ENCODE measurements at places on chromosomes 5 and 9. TPM values are rescaled to one million over a fixed set of nuclear protein-coding genes. Genes with fewer than 3 reads are reported as not detected.
A peak's percentile ranks its signal among the peaks of the same experiment; 100 is the strongest.

- DNase-seq, result no peak
These were observed 102.1 kb upstream of the RANBP3L start for GRCh38 chr5:36403632-36404311.

DNA sequence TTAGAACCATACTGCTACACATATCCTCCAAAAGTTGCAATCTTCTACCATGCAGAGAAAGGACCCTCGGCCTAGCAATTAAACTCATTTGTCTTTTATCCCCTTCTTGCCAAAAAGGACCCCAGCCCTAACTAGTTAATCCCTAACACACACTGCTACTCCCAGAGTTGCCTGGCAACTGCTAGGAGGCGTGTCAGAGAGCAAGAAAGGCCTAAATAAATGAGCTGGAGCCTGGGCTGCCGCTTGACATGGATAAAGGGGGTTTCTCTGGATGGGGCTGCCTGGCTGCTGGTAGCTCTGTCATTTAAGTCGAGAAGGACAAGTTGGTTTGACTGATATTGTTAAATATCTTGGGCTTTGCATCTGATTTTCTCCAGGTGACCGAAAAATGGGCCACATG, 194.8 kb downstream of the CRB2 start:
- peak; percentile 57 for DNase-seq

DNA sequence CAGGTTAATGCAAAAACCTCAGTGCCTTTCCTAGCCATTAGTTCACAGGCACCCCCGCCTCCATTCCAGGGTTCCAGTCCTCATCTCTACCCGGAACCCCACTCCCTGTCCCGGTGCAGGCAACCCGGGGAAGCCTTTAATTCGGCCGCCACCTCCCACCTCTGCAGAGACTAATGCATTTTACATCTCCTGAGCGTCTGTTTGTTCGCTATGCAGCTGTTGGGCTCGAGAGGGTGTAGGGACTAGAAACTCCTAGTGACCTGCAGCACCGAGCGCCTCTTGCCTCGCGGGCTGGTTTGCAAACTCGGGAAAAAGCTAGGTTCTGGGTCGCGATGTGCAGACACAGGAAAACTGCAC, 3.6 kb downstream of the GDNF start:
- no peak for DNase-seq

- DNase-seq, result no peak
These were observed 174.1 kb downstream of the KDM4C start for GRCh38 chr9:6931913-6932312.

DNA sequence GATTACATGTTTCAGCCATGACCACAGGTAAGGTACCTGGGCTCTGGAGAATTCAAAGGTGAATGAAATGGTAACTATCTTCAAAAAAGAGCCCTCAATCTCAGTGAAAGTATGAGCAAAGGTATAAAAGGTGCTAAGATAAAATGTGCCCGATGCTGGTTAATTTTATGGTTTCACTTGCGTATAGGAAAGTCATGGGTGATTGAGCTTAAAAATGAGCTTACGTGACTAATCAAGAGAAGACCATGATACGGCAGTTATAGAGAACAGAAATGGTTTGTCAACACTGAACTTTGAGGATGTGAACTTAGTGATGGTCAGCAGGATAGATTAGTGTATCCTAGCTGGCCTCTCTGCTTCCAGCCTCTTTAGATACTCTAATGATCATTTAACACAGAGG, 320.1 kb downstream of the DEPDC1B start:
- DNase-seq, result no peak

- no peak for DNase-seq
These were observed 114.4 kb downstream of the TENT4A start for GRCh38 chr5:6827526-6828219.

The NR5A1 gene
- total RNA-seq, result 0.37 TPM

Measured in H9 (cell line).